ENCODE measurements at places on chromosomes 1 and 21. TPM values are rescaled to one million over a fixed set of nuclear protein-coding genes. Genes with fewer than 3 reads are reported as not detected.

EFNA1 gene
- 1.2 TPM for total RNA-seq

SPATA46 gene
- not detected for total RNA-seq

GSTM5 gene
- total RNA-seq: not detected

HSD3B2 gene
- total RNA-seq: not detected

PPP2R5A gene
- 55.0 TPM for total RNA-seq

NKAIN1 gene
- total RNA-seq: not detected

MUL1 gene
- total RNA-seq: 21.4 TPM

MAB21L3 gene
- not detected for total RNA-seq

OR2L8 gene
- 0.69 TPM for total RNA-seq

FMO4 gene
- 3.6 TPM for total RNA-seq

MAP3K21 gene
- total RNA-seq: 3.0 TPM

FAM76A gene
- 26.0 TPM for total RNA-seq

LCE1B gene
- total RNA-seq: not detected

FAM167B gene
- total RNA-seq: 0.50 TPM

C1orf94 gene
- total RNA-seq: not detected

HFM1 gene
- total RNA-seq: not detected

Data from CD4-positive, alpha-beta memory T cell (primary cell).